ENCODE measurements at places on chromosomes 1 and 21.
A peak's percentile ranks its signal among the peaks of the same experiment; 100 is the strongest.

DNA sequence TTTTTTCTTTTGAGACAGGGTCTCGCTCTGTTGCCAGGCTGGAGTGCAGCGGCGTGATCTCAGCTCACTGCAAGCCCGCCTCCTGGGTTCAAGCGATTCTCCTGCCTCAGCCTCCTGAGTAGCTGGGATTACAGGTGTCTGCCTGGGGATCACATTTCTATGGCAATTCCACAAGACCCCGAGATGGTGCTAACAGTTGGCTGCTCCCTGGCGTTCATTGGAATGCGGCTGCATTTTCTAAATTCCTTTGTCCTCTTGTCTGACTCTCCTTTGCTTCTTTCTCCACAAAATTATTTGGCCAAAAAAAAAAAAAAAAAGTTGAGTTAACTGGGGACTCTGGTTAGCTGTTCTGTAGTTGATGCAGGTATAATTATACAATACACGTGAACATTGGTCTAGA is 176.4 kb downstream of the ETS2 start:
- no peak for DNase-seq

DNA sequence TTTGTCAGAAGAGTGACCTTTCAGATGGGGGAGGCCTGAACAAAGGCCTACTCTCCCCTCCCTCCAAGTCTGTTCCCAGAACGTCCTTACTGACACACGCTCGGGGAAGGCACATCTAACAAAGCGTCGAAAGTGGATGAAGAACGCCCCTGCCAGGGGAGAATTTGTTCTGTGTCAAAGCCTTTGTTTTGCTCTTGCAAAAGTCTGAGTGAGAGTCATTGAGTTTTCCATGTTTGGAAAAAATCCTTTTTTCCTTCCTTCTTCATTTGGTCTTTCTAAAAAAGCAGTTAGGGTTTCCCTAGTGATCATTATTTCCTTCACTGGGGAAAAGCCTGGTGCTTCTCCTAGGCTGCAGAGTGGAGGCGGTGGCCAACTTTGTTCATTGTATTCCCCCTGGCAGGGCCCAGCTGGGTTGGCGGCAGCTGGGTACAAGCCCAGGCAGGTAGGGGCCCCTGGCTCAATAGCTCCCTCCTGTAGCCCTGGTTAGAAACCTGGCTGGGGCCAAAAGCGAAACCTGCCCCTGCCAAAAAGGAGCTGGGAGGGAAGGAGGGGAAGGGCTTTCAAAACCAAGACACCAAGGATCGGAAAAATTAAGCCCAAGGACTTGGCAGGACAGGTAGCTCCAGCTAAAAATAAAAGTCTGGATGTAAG is 81.1 kb downstream of the ITPKB start:
- DNase-seq = no peak

GRCh38 chr1:222991908-222992307 is 151.1 kb downstream of the TLR5 start:
- no peak for DNase-seq

DNA sequence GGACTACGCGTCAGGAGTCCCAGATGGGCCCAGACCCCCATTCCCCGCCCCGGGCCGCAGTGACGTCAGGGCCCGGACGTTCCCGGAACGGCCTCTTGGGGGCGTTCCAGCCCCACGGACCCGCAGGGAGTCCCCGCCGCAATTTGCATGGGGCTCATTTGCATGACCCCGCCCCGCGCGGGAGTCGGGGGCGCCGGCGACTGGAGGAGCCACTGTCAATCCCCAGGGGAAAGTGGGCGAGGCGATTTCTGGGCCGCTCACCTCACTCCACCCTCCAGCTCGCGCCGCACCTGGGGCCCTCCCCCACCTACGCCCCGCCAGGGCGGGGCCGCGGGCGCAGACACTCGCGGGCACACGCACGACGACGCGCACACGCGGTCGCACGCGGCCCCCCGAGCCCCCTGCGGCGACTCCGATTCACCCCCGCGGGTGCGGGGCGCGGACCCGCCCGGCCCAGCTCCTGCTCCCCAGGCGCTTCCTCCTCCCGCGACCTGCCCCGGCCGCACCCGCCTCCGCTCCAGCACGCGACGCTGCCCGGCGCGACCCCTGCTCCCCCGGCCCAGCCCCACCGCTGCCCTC is 13.2 kb downstream of the AGRN start:
- peak; percentile 72 for DNase-seq

DNA sequence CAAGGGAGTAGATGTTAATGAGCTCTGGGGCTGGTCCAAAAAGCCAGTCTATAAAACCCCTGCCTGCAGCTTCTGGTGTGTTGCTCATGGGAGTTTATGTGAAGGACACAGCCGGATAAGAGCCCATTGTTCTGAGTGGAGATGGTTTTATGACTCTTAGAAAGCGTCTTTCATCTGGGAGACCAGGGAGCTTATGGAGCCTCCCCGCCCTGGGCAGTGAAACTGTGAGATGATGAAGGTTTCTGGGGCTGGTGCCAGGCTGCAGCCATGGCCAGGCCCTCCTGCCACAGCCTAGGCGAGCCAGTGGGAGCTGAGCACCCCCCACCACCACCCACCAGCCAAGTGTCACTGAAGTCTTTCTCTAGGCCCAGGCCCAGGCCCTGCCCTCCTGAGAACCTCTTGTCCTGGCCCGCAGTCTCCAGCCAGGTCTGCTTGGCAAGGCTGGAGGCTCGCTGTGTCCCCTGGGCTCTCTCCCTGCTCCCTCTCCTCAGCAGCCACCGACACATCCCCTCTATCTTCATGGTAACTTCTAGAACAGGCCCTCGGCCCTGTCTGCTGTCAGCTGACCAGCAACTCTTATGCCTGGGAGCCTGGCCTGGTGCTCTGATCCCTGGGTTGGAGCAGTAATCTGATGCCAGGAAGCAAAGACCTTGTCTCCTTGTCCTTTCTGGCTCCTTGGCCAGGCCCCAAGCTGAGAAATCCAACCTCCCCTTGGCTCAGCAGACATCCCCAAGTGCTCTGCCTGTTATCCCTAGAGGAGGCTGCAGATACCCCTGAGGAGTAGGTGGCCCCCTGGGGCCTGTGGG is 7.6 kb upstream of the ARHGEF10L start:
- DNase-seq = no peak

- DNase-seq = no peak
These were observed 1198.9 kb downstream of the PLA2G4A start for GRCh38 chr1:188027613-188028012.

- DNase-seq = peak; percentile 51
These were observed 2.5 kb downstream of the SEMA4A start for GRCh38 chr1:156155756-156156510.

DNA sequence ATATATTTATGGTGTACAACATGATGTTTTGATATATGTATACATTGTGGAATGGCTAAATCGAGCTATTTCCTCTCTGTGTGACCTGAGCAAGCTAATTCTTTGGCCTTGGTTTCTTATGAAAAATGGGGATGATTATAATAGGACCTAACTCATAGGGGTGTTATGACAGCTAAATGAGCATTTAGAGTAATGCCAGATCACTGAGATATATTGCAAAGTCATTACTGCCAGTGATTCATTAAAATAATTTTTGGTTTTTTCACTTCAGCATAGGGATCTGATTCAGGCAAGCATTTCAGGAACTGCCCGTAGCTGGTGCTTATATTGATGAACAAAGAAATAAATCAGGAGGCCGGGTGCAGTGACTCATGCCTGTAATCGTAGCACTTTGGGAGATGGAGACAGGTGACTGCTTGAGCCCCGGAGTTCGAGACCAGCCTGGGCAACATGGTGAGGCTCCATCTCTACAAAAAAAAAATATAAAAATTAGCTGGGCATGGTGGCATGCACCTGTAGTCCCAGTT is 30.7 kb downstream of the DAB1 start:
- DNase-seq = no peak

GRCh38 chr1:17045634-17046333 is 8.0 kb downstream of the SDHB start:
- peak; percentile 76 for DNase-seq

DNA sequence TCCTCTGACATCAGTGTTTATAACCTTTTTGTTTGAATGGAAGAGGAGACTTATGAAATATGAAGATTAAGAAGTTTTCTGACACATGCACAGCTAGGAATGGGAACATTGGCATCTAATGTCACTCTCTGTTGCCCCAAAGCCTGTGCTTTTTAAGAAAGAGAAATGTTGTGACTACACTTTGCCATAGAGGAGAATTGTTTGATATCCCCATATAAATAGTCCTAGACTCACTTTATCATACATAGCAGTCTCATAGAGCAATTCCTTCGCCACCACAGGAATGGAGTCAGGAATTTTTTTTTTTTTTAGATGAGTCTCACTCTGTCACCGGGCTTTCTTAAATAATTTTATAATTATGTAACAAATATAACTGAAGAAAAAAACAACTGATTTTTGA is 1.5 kb downstream of the KRTAP21-3 start:
- DNase-seq = no peak

GRCh38 chr1:37723072-37723389 is 30.7 kb downstream of the CDCA8 start:
- DNase-seq = no peak

DNA sequence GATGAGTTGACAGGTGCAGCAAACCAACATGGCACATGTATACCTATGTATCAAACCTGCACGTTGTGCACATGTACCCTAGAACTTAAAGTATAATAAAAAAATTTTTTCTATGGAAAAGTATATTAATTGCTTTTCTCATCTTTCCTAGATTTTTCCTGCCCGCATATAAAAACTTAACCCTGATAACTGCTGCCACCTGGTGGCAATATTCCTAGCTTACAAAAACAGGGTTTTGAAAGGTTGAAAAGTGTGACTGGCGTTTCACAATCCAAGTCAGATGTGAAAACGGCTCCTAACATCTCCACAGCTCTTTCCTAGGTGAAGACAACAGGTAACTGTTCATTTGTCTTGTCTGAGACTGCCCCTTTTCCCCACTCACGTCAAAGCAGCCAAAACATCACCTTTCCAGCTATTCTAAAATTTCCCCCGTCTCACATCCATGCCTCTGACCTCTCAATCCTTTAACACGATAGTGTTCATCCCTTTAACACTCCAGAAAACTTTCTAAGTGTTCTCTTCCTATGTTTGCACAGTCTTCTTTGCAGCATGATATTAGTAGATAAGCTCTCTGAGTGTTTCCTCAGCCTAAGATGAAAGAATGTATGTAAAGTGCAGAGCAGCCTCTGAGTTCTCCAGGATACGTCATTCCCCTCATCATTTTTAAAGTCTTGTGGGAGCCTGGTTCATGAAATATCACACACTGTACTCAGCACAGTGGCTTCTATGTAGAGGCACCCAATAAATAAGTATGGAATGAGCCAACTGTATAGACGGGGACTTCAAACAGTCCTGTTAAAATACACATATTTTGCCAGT is 27.5 kb downstream of the OVGP1 start:
- DNase-seq = peak; percentile 57

DNA sequence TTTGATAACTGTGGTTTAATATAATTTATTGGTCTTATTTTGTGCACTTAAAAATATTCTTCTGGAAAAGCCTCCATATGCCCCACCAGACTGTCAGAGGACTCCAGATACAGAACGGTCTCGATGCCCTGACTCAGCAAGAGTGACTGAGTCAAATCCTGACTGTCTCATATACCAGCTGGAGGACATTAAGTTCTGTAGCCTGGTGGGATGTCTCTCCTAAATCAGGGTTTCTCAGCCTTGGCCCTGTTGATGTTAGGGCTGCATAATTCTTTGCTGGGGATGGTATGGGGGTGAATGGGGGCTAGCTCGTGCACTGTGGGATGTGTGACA is 67.7 kb upstream of the TLR5 start:
- DNase-seq = no peak

DNA sequence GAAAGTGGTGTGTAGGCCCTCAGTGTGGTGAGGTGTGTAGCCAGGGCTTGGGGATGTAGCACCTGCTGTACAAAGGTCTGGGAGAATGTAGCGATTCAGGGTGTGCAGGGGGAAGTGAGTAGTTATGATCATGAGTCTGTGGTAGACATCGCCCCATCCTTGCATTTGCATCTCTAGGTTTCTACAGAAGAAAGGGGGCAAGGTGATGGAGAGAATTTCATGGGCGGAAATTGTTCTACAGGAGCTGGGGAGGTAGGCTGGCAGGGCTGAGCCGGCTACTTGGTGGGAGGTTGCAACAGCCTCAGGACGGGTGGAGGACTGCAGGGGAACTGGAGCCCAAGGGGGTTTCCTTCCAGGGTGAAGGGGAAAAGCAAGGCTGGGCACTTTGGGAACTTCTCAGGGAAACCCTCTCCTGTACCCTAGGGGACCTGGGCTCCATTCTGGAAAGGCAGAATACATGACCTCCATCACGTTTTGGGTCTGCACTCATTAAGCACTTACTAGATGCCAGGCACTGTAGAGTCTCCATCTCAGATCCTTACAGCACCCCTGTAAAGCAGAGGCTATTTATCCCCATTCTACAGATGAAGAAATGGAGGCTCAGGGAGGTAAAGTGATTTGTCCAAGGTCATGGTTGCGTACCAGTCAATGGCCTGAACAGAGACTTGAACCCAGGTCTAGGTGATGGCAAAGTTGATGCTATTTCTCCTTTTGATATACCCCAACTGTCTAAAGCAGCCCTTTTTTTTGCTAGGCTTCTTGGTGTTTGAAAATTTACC is 14.5 kb upstream of the TNFRSF1B start:
- DNase-seq = no peak

DNA sequence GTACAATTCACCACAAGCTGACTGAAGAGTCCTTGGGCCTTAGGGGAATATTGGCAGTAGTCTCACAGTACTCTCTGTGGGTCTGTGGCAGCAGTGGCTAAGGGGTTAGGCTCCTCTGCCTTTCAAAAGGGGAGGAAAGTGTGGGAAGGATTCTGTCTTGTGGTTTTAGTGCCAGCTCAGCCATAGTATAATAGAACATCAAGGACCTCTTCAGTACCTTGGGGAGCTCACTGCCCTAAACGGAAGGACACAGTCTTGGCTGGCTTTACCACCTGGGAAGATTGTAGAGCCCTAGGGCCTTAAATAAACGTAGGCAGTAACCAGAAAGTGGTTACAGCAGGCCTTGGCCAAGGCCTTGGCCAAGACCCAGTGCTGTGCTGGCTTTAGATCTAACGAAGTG is 265.7 kb downstream of the COL11A1 start:
- DNase-seq = no peak

- no peak for DNase-seq
These were observed 9.8 kb upstream of the CDC20 start for GRCh38 chr1:43348809-43349593.

GRCh38 chr1:105122041-105122440 is 1372.3 kb downstream of the AMY1C start:
- peak; percentile 31 for DNase-seq

GRCh38 chr1:22207511-22208267 is 64.8 kb upstream of the WNT4 start:
- no peak for DNase-seq

- no peak for DNase-seq
These were observed 19.9 kb downstream of the OR2L13 start for GRCh38 chr1:248114890-248115289.

- peak; percentile 93 for DNase-seq
These were observed 50.9 kb downstream of the HTR6 start for GRCh38 chr1:19715334-19716203.
